NCI-H2171 treated with DMSO at 0.1 percent for 48 hours (cell line): ENCODE measurements at places on chromosomes 1 and 21.

GRCh38 chr1:212261361-212261929 is 23.8 kb upstream of the PPP2R5A start:
- DNase-seq, result no peak

DNA sequence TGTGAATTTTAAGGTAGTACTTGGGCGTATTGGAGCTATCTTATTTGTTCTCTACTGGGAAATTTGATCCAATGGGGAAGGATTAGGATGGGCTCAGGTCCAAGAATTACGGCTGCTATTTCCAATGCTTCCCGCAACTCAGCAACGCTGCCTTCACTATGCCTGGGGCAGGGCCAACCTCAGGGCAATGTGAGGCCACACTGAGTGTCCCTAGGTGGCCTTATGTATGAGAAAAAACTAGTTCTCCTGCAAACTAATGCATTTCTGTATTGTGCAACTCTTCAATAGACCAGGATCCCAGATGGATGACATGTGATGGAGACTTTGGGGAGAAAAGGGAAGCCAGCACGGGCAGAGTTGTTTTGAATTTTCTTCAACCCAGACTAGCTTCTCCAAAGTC is 168.1 kb downstream of the DUSP10 start:
- DNase-seq, result peak; percentile 16

DNA sequence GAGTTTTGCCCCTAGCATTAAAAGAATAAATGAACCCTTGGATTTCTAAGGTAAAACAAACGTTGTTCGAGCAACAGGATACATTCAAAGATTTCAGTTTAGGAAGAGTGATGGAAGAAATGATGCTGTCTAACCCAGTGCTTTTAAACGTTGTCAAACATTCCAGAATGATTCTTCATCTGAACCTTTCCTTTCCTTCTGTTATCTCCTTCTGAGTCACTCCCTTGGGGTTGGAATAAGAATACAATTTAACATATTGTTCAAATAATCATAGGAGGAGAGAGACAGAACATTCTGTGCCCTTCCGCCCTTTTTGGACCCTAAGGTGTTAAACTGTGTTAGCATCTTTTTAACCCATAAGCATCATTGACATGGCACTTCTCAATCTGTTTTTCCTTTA is 61.1 kb upstream of the RCOR3 start:
- no peak for DNase-seq

GRCh38 chr1:230425252-230426091 is 660 bp downstream of the PGBD5 start:
- DNase-seq, result no peak

DNA sequence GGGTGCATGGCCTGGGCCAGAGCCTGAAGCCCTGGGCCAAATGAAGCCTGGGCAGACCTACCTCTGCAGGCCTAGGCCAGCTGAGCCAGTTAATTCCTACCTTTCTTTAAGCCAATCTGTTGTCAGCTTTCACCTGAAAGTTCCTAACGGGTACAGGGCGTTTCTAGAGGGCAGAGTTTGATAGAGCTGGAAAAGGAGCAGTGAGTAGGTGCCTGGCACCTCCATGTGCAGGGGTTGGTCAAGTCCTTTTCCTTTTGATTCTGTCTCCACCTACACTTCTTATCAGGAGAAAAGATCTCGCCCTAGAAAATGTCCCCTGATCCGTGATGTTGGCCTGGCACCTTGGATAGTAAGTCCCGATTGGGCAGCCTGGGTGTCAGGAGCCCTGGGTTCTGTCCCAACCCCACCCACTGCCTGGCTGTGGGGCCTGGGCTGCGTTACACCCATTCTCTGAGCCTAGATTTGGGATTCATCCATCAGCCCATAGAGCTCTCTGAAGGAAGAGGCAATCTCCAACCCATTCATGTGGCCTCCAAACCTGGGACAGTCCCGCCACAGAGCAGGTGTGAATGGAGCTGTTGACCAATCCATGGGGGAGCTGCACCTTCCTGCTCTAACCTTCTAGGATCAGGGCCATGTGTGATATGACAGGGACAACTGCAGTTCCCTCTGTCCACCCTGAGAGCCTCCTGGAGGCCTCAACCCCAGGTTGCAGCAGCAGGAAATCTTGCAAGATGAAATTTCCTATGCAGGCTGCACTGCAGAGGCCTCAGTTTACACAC is 304.3 kb downstream of the MATN1 start:
- DNase-seq, result no peak

DNA sequence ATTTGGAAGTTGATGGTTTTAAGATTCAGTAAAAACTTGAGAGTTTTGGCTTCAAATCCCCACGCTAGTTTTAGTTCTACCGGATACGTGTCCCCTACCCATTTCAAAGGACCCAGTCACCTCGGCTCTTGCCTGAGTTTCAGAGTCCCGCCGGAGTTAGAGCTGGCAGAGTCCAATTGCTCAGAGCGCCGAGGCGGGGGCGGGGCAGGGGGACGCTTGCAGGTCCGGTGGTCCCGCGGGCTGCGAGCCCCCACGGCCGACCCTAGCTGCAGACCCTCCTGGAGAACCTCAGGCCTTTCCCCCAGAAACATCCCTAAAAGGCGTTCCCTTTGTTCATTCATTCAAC is 765 bp upstream of the VPS45 start:
- DNase-seq, result no peak

DNA sequence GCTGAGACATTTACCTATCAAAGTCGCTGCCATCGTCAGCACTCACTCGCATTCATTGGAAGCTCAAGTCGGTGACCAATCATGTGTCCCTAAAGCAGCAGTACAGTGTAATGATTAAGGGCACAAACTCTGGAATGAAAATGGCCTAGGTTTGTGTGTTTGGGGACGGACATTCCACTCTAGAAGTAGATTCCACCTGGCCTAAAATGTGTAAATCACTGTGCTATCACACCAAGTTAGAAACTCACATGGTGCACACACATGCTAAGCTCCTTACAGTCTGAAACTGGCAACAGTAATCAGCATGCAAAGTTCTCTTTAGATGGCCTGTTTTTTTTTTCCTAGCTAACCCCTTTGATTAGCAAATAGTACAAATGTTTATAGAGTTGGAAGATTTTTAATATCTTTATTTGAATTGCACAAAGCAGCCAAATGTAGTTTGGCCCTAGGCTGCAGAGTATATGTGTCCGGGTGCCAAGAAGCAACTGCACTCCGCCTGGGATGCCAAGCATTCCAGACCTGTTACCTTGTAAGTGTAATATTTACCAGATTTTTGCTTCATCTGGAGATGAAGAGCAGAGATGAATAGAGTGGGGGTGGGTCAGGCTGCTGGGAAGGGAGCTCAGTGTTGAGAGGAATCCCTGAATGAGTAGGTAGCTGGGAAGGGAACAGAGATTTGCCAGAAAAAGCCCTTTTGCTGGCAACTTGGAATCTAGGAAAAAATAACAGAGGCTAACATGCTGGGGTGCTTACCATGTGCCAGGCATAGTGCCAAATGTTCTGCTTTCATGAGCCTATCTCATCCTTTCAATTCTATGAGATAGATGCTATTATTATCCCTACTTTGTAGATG is 35.2 kb downstream of the TGFB2 start:
- no peak for DNase-seq

DNA sequence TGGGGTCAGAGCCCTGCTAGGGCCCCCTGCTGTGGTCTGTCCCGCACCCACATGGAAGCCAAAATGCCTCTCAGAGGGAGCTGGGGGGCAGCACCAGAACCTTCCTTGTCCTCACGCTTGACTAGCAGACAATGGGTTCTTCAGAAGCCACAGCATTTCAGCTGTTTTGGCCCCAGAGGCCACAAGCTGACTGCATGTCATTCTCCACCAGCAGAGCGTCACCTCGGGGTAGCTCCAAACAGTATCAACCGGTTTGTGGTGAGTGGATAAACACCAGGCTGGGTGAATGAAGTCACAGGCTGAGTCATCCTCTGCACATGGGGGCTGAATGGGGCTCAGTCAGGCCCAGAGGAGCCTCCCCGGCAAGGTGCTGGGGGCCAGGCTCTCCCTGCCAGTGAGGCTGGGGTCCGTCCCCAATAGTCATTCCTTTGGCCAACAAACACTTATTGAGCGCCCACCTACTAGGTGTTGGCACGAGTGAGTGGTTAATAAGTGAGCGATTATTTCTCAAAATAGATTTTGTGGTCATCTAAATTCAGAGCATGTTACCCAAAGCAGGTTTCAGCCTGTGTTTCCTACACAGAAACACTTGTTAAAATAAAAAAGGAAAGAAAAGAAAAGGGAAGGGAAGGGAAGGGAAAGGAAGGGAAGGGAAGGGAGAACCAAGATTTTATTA is 9.1 kb downstream of the OLIG1 start:
- no peak for DNase-seq

DNA sequence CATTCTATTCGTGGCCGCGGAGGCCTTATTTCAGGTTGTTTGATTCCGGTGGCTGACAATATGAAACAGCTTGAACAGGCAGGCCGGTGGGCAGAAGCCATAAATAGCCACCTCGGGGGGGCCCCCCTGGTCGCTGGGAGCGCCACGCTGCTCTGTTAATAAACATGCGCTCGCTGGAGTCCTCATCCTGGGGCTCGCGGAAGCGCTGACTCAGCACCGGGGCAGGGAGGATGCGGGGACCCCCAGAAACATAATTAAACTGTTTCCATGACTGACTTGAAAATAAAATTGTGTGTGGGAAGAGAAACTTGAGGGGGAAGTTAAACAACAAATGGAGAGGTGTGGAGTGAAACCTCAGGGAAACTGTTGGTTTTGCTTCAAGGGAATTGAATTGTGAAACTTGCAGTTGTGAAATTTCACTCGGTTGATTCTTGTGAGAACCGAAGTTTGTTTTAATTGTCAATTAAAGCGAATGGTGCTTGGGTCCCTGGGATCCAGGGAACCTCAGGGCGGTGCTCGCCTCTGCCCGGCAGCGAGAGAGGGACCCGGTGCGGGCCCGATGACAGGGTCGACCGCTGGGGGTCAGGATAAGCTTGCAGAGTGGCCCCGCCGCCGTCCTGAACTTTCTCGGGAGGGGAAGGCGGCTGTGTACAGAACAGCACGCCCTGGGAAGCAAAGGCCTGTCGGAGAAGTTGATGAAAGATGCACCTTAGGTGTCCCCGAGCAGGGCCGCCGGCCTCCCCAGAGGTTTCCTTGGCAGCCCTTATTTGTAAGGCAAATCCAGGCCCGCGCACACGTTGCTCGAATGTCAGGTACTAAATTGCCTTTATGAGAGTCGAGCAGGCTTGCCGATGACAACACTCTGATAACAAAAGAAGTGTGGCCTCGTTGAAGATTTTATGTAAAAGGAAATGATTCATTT is 176.9 kb upstream of the LMO4 start:
- no peak for DNase-seq

GRCh38 chr1:7993593-7994479 is 32.3 kb downstream of the ERRFI1 start:
- DNase-seq, result no peak

DNA sequence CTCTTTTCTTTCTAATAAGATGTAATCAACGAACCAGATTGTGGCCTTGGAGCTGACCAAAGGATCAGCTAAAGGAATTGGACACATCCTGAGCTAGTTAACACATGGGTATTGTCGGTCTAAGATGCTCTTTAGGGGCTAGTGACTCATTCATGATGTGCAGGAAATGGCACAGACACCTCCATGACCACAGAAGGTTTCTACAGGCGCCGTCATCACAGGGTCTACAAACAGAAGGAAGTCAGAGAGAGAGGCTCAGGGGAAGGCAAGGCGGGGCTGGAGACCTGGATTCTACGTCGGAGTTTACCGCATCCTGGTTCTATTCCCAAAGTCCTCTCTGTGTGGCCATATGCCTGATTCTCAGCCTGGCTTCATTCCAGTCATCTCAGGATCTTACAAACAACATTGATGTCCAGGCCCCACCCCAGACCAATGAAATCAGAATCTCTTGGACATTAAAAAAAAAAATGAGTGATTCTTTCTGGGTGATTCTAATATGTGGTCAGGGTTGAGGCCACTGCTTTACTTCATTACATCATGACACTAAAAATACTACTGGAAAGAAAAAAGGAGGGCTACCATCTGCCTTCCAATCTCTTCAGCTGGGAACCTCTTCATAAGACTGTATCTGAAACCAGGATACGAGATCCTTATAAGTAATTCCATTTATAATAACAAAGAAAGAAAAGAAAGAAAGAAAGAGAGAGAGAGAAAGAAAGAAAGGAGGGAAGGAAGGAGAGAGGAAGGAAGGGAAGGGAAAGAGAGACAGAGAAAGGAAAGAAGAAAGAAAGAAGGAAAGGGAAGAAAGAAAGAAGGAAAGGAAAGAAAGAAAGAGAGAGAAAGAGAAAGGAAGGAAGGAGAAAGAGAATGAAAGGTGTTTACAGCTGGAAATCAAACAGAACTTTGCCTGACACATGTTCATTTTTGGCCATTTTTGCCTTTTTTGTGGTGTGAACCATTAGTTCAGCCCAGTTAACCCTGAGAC is 11.6 kb upstream of the KCNJ15 start:
- no peak for DNase-seq

GRCh38 chr21:35575280-35575915 is 484.9 kb downstream of the SETD4 start:
- DNase-seq, result no peak

GRCh38 chr1:63557365-63557987 is 34.2 kb downstream of the EFCAB7 start:
- DNase-seq, result no peak

DNA sequence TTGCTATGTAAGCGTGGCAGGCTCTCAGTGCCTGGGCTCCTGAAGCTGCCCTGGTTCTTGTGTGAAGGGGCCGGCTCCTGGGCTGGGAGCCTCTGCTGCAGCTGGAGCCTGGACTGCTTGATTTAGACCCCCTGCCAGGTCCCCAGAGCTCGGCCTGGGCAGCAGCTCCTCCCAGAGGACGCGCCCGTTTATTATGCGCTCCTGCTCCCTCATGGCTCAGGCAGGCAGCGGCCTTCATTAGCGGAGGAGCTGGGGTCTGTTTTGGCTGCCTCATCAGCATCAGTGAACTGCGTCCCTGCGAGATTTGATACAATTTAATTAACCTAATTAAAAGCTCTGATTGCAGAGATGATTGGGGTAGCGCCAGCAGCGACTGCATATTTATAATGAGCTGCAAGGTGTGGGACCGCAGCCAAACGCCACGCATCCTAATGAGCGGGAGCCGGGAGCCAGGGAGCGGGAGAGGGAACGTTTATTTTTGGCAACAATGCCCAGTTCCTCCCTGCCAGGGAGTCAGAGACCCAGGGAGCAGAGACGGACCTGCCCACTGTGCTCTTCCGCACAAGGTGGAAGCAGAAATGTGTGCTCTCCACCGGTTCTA is 16.6 kb downstream of the UTP11 start:
- peak; percentile 64 for DNase-seq

DNA sequence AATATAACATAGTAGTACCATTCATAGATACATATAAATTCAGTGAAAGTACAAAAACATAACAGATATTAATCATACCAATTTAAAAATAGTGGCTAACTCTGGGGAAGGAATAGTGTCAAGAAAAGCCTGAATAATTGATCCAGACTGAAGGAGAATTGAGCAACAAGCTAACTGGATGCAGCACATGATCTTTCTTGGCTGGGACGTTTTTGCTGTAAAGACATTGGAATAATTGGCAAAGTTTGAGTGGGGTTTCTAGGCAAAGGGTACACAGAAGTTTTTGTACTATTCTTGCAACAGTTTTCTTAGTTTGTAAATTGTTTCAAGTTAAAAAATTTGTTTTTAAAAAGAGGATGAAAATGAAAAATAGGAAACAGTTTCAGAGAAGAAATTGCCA is 2.6 kb upstream of the SH3GLB1 start:
- no peak for DNase-seq
